Mesothelial cell of epicardium (in vitro differentiated cells): ENCODE measurements at places on chromosomes 11 and 22.

DNA sequence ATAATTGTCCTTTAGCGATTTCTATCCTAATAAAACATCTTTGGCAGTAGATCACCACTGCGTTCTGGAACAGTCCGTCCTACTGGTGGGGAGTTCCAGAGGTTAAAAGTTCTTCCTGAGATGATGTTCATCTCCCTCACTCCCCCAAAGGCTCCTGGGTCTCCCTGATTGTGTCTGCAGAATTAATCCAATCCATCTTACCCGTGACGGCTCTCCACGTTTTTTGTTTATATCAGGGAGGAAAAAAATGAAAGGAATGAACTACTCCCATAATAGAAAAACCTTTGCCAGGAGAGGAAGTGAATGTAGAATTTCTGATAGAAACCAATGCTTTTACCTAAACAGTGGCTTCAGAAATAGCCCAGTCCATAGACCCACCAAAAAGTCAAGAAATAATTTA is 81.6 kb downstream of the LARGE1 start:
- peaks cover 31% of the 10 kb centered on the region for H3K4me1 ChIP-seq
- H3K4me3 ChIP-seq = no peak overlapping the region
- H3K27me3 ChIP-seq = no peaks in the 10 kb centered on the region
- H3K27ac ChIP-seq = peak overlapping the region; percentile 73
- no peaks in the 10 kb centered on the region for H3K36me3 ChIP-seq
- DNase-seq = no peak

DNA sequence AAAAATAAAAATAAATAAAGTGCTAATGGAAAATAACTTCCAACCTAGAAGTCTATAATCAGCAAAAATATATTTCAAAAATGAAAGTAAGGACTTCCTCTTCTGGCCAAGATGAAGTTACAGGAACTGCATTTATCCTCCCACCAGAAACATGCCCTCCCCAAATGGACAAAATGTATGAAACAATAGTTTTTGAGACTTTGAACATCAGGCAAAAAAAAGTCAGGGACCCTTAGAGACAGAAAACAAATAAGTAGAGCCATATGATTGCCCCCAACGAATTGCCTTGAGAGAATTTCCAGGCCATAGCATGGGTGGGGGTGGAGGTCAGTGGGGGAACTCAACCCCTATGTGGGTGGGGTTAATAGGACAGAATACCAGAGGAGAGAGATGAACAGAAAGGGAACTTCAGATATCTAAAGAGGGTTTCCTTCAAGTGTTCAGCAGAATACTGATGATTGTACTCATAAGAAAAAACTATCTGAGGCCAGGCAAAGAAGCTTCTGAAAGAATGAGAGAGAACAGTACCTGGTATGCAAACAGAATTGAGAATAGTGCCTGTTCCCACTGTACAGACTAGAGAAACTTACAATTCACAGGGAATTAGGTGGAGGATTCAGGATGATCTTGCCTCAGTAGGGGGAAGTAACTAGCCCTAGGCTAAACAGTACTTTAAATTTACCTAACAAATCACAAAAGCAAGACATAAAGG is 26.6 kb upstream of the IL10RA start:
- H3K27me3 ChIP-seq = peaks cover 42% of the 10 kb centered on the region
- no peak for DNase-seq
- H3K4me1 ChIP-seq = no peaks in the 10 kb centered on the region
- no peaks in the 10 kb centered on the region for H3K36me3 ChIP-seq
- no peak overlapping the region for H3K27ac ChIP-seq

GRCh38 chr22:49330421-49331222 is 497.1 kb downstream of the BRD1 start:
- H3K36me3 ChIP-seq = no peaks in the 10 kb centered on the region
- H3K4me1 ChIP-seq = no peaks in the 10 kb centered on the region
- H3K27me3 ChIP-seq = peaks cover 22% of the 10 kb centered on the region
- H3K4me3 ChIP-seq = no peak overlapping the region
- peak; percentile 21 for DNase-seq
- H3K27ac ChIP-seq = no peak overlapping the region

- no peak for DNase-seq
- no peak overlapping the region for H3K4me3 ChIP-seq
Observed at GRCh38 chr11:35623621-35624168, 5.4 kb downstream of the FJX1 start.

- no peaks in the 10 kb centered on the region for H3K27me3 ChIP-seq
- H3K4me1 ChIP-seq = peaks cover 59% of the 10 kb centered on the region
- no peak overlapping the region for H3K4me3 ChIP-seq
- DNase-seq = no peak
- peak overlapping the region; percentile 90 for H3K27ac ChIP-seq
- peaks cover 2% of the 10 kb centered on the region for H3K36me3 ChIP-seq
Observed at GRCh38 chr11:61832754-61833153, 4.7 kb downstream of the FADS2 start.

DNA sequence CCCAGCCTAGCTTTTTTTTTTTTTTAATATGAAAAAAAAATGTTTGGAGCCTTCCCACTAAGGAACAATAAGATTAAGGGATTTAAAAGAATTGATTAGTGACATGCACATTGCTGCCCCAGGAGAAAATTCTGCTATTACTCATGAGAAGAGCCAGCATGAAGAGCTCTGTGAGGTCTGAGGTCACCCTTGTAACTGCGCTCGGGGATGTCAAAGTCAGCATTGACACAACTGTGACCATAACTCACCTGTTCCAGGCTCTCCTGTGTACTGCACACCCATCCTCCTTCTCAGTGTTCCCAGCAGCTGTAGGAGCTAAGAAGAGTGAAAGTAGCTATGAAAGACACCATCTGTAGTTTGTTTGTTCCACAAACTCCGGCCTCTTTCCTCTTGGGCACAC is 109.8 kb upstream of the FGF3 start:
- H3K27me3 ChIP-seq = peaks cover 22% of the 10 kb centered on the region
- no peak overlapping the region for H3K27ac ChIP-seq
- H3K36me3 ChIP-seq = no peaks in the 10 kb centered on the region
- no peak for DNase-seq
- H3K4me3 ChIP-seq = no peak overlapping the region

GRCh38 chr11:118342503-118343161 is at the start of gene CD3D:
Gene CD3D, minus strand, starts transcription at chr11:118342705. Its CDS starts 98 bp downstream, at chr11:118342607.
- no peaks in the 10 kb centered on the region for H3K4me1 ChIP-seq
- no peak for DNase-seq
- no peak within 1 kb of the TSS for H3K27ac ChIP-seq

DNA sequence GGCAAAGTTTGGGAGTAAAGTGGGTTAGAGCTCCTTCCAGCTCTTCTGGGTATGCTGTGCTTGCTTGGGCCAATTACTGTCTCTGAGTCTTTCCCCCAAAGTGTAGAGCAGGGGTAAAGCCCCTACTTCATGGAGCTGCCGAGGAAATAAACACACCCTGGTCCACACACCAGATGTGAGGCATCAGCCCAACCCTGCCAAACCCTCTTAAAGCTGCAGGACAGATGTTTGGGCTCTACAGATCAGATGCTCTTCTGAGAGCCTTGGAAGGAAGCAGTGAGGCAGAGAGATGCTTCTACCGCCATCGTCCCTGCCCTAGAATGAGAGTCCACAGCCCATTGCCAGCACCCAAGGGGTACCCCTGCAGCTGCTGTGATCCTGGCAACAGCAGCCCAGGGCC is 64.7 kb downstream of the ELFN2 start:
- H3K27me3 ChIP-seq = peaks cover 3% of the 10 kb centered on the region
- H3K4me3 ChIP-seq = no peak overlapping the region
- peaks cover 17% of the 10 kb centered on the region for H3K4me1 ChIP-seq
- H3K36me3 ChIP-seq = no peaks in the 10 kb centered on the region
- H3K27ac ChIP-seq = no peak overlapping the region

DNA sequence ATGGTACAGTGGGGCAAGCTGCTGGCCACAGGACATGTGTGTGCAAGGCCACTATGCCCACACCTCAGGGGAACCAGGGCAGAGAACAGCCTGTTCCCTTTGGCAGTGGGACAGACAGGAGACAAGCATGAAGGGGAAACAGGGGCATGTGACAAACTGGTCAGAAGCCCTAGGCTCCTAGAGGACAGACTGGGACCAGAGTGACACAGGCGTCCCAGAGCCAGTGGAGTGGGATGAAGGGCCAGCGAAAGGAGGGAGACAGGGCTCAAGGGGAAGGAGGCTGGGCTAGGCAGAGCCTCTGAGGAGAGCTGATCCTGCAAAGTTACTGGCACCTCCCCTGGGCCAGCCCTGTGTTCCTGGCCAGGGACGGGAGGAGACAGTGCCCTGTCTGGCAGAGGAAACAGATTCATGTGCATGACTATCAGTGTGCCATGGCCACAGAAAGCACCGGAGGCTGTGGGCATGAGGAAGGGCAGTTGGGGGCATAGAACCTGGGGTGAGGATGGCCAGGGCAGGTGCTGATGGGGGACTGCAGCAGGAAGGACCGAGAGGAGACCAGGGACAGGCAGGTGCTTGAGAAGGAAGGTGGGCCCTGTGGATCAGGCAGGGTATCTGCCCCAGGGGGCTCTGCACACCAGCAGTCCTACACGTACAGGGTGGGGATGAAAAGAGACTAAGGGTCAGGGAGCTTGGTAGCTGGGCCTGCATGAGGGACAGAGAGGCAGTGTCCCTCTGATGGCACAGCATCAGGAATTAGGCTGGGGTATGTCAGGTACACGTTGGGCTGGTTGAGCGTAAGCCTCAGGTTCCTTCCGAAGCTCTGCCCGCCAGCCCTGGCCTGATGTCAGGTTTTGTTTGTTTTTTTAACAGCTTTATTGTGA is 9.8 kb downstream of the DERL3 start:
- no peaks in the 10 kb centered on the region for H3K27me3 ChIP-seq
- DNase-seq = no peak
- H3K4me1 ChIP-seq = peaks cover 25% of the 10 kb centered on the region
- H3K36me3 ChIP-seq = peaks cover 52% of the 10 kb centered on the region

DNA sequence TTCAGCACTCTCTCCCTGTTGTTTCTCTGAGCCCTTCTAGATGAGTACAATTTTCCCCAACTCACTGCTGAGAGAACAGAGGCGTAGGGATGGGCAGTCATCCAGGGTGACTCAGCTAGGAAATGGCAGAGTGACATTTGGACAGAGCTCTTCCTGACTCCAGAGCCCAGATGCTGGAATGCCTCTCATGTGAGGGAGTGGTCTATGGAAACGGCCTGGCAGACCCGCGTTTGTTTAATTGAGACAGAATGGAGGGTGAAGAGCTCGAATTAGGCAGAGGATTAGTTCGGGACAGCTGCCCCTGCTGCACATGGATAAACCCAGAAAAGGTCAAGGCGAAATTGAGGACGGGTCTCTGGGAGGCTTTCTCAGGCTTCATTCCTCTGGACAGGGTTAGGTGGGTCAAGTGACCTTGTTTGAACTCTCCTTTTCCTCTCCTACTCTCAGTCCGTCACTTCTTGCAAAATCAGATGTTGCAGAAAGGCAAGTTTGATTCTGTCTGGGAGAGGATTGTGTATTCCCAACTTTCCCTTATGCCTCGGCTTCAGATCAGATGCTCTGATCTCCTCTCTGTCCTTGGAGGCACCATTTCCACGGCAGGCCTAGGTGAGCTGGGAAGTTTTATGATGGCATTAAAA is 7.6 kb upstream of the LMO2 start:
- H3K4me1 ChIP-seq = peaks cover 7% of the 10 kb centered on the region
- no peaks in the 10 kb centered on the region for H3K36me3 ChIP-seq
- H3K4me3 ChIP-seq = no peak overlapping the region
- H3K27ac ChIP-seq = no peak overlapping the region
- peaks cover 5% of the 10 kb centered on the region for H3K27me3 ChIP-seq

DNA sequence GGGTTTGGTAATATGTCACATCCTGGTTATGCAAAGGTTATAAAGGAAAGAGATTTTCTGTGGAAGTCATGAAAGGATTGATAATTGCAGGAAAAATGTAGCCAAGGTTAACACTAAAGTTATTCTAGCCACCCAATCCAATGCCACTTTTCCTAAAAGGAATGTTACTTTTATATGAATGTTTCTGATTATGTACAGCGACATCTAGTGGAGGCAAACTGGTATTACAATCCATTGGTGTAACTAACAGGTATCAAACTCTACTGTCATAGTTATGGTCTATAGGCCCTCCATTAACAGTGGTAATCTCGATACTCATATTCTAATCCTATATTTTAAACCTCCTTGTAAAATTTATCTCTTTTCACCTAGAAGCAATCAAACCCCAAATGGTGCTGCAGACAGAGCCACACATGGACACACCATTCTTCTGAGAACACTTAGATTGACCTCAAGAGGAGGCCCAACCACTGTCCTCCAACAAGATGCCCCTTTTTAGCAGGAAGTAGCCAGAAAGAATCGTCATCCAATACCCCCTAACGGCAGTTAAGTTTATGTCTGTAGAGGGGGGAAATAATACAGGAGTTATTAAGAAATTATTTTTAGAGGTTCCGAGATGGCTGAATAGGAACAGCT is 74.9 kb upstream of the RAG2 start:
- DNase-seq = no peak
- no peak overlapping the region for H3K27ac ChIP-seq

GRCh38 chr11:128906185-128907050 is 15.3 kb downstream of the KCNJ5 start:
- H3K27me3 ChIP-seq = peaks cover 59% of the 10 kb centered on the region
- no peak for DNase-seq
- no peaks in the 10 kb centered on the region for H3K36me3 ChIP-seq
- peaks cover 34% of the 10 kb centered on the region for H3K4me1 ChIP-seq
- no peak overlapping the region for H3K27ac ChIP-seq

- H3K27ac ChIP-seq = no peak overlapping the region
- H3K36me3 ChIP-seq = no peaks in the 10 kb centered on the region
- DNase-seq = no peak
- peaks cover 14% of the 10 kb centered on the region for H3K4me1 ChIP-seq
- H3K4me3 ChIP-seq = no peak overlapping the region
Observed at GRCh38 chr22:36979016-36979910, 40.0 kb downstream of the TST start.

DNA sequence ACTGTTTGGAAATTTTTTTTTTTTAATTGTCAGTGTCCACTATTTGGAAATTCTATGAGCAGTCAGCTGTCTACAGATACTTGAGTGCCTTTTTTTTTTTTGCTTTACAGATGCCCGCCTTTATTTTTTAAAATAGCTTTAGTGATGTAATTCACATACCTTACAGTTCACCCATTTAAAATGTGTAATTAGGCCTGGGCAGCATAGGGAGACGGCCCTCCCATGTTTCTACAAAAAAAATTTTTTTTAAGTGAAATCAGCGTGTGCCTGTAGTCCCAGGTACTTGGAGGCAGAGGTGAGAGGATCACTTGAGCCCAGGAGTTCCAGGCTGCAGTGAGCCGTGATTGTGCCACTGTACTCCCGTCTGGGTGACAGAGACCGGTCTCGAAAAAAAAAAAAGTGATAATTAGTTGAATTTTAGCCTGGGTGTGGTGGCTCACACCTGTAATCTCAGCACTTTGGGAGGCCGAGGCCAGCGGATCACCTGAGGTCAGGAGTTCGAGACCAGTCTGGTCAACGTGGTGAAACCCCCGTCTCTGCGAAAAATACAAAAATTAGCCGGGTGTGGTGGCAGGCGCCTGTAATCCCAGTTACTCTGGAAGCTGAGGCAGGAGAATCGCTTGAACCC is 1.5 kb downstream of the ZNF143 start:
- H3K36me3 ChIP-seq = peaks cover 7% of the 10 kb centered on the region
- H3K27me3 ChIP-seq = no peaks in the 10 kb centered on the region
- no peak for DNase-seq
- peak overlapping the region; percentile 94 for H3K4me3 ChIP-seq

- H3K36me3 ChIP-seq = peaks cover 3% of the 10 kb centered on the region
- DNase-seq = no peak
- H3K4me1 ChIP-seq = peaks cover 6% of the 10 kb centered on the region
- no peaks in the 10 kb centered on the region for H3K27me3 ChIP-seq
- no peak overlapping the region for H3K27ac ChIP-seq
Observed at GRCh38 chr11:93501856-93502255, 41.3 kb downstream of the SMCO4 start.

- H3K27ac ChIP-seq = no peak overlapping the region
- H3K4me3 ChIP-seq = no peak overlapping the region
- no peaks in the 10 kb centered on the region for H3K27me3 ChIP-seq
- H3K36me3 ChIP-seq = peaks cover 13% of the 10 kb centered on the region
- DNase-seq = no peak
- peaks cover 8% of the 10 kb centered on the region for H3K4me1 ChIP-seq
Observed at GRCh38 chr22:32708830-32709229, 92.7 kb upstream of the TIMP3 start.
